ENCODE measurements at places on chromosomes 11 and 22. TPM values are rescaled to one million over a fixed set of nuclear protein-coding genes. Genes with fewer than 3 reads are reported as not detected.

Gene PICALM
- 75.5 TPM for total RNA-seq

Gene WNT7B
- 51.2 TPM for total RNA-seq

Gene TESMIN
- total RNA-seq: 6.2 TPM

Gene SGSM1
- total RNA-seq: 1.1 TPM

Gene RIBC2
- 1.8 TPM for total RNA-seq
